ENCODE measurements at places on chromosomes 7 and 10.

GRCh38 chr7:17129218-17129617, 169.2 kb upstream of the AHR start:
- DNase-seq, result no peak

DNA sequence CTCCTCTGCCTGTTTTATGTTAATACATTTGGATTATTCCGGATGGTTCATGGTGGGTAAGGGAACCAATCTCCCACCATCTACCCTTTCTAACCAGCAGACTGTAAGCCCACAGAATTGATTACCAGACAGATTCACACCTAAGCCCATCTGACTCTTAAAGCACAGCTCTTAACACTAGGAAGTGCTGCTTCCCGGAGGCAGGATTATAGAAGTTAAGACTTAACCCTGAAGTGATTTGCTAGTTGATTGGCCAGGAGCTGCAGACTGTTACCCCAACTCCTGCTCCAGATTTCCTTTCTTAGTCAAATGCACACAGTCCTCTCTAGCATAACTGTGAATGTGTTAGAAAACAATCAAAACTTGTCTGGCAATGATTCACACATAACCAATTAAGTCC, 221.7 kb downstream of the CDK14 start:
- no peak for DNase-seq

- no peak for DNase-seq
These were observed 41.7 kb downstream of the ARL4A start for GRCh38 chr7:12729112-12729511.

DNA sequence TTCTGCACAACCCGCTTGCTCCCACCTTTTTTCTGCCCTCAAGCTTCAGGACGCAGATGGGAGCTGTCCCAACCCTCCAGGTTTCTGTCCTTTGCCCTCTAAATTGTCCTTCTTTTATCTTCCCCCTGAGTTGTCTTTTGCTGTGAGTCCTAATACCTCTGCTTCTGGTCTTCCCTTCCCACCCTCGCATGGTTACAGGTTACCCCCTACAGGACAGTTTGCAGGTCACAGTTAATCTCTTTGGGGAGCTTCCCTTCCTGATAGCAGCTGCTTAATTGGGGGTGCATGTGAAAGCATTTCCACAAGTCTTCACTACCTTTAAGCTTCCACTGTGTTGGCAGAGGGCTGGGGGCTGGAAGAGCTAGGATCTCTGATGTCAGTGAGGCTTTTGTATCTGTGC, 121.5 kb upstream of the CXCL12 start:
- DNase-seq, result no peak

DNA sequence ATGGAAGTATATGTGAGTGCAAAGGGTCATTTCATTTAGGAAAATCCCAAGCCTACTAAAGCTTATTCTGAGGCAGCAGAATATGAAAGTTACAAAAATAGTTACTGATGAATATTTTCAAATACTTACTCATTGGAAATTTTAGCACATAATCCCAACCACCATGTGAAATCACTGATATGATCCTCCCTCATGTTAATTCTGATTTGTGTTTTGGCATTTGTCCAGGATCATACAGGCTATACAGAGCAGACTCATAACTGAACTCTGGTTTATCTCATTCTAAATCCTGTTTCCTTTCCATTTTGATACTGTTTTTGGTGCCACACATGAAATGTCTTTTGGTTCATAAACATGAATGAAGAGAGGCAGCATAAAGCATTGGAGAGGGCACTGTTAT, 3.4 kb upstream of the FAM24B start:
- no peak for DNase-seq

DNA sequence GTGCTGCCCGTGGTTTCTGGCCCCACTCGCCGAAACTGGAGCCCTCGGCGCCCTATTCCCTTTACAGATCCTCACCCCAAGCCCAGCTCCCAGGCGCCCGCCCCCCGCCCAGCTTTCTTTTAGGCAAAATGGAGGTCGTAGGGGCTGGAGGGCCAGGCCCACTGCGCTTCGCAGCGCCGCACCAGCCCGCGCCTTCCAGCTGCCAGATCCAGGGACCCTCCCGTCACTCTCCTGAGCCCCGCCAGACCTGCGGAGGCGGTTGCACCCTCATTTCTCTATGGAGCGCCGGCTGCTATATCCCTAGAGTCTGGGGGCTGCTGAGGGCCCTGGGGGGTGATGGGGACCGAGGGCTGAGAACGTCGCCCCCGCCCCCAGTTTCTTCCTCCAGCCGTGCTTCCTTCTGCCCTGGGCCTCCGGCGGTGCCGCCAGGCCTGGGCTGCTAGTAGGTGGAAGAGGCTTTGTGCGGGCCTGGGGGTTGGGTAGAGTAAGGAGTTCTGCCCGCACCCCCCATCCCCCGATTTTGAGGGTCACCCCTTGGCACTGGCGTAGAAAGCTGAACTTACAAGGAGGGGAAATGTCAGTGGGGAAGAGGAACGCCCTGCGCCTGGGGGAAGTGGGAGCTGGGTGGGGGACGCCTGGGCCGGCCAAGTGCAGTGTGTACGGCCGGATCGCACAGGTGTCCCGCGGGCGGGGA, 1.0 kb downstream of the GNB2 start:
- DNase-seq, result no peak

DNA sequence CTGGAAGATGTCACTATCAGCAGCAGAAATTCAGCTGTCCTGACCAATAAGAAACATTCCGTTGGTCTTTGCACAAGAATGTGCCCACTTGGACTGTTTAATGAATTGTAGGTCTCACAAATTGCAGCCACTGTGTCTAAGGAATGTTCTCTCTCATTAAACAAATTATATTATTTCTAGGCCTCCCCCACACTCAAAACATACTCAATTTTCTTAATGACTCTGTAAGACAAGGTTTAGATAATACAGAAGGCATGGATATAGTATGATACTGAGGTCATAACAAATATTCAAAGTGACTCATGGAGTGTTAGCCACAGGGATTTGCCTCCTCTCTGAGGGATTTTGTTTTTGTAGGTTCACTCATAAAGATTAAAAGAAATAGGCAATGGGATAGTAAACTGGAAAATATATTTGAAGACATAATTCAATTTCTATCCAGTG, 197.5 kb downstream of the PTN start:
- no peak for DNase-seq

DNA sequence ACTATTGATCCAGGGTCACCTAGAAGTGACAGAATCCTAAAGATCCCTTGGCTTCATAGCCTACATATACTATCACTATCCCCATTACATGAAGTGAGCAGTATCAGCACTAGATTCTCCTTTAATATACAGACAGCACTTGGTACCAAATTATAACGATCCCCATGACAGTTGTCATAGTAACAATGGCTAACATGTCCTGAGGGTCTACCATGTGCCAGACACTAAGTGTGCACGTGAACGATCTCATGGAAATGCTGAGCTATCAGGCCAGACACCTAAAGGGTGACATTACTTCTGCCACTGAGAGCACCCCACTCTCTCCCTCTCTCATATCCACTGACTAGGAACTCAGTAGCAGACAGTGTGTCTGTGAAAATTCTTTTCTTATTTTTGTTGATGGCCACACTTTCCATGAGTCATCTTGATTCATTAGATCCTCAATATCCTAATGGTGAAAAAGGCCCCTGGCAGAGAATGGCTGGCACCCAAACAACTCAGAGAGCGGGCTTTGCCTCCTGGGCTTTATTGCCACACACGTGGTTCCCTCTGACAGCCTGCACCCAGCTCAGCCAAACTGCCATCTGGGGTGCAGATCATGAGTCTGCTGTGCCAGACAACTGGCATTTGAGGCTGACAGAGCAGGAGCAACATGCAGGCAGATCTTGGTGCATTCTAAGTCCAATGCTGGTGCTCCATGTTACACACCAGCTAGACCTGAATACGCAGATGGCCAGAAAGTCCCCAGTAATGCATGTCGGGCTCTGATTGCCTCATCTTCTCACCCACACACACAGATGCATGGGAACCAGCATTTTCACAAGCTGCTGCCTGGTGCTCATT, 176.3 kb downstream of the DGKI start:
- no peak for DNase-seq

GRCh38 chr10:22479419-22479818, 134.1 kb downstream of the SPAG6 start:
- no peak for DNase-seq

GRCh38 chr10:88913127-88913526, 33.1 kb downstream of the STAMBPL1 start:
- no peak for DNase-seq

DNA sequence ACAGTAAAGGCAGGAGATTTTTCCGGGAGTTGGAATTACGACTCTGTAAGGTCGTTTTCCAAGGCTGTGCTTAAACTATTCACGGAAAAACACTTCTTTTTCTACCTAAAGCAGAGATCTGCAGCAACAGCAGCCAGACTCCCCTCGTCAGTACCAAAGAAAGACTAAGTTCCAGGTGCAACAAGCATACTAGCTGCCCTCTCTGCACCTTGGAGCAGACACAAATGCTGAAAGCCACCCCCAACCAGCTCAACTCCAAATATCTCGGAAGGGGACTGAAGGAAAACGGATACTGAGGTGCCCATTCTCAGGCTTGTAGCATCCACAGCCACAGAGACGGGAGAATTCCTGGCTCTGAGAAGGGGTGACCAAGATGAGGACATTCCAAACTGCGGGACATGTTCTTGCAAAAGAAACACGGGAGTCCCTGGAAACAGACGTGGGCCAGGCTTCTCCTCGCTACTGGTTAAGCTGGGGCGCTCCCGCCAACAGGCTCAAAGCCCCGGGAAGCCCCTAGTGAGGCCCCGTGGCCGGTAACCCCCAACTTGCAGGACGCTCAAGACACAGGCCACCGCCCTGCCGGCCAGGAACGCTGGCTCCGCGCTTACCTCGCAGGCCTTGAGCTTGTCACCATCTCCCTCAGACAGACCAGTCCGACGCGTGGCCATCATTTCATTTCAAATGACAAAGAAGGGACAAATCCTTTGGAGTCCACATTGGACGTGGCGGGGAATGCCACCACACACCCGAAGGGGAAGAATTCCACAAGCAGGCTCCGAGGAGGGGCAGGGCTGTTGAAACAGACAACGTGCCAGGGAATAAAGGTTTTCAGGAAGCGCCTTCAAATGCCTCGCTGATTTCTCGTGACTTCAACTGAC, 2.2 kb downstream of the ARHGAP21 start:
- DNase-seq, result peak; percentile 14

DNA sequence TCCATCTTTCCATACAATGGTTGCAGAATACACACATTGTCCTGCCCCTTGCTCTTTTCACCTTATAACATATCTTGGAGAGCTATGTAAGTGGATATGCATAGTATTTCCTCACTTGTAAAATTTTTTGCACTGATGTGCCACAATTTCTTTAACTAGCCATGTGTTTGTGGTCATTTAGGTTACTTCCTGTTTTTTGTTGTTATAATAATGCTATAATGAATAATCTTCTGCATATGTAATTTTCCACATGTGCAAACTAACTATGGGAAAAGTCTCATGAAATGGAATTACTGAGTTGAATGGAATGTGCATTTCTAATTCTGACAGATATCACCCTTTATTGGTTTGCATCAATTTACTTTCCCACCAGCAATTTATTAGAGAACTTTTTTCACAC, 2.8 kb downstream of the TAS2R41 start:
- DNase-seq, result no peak

DNA sequence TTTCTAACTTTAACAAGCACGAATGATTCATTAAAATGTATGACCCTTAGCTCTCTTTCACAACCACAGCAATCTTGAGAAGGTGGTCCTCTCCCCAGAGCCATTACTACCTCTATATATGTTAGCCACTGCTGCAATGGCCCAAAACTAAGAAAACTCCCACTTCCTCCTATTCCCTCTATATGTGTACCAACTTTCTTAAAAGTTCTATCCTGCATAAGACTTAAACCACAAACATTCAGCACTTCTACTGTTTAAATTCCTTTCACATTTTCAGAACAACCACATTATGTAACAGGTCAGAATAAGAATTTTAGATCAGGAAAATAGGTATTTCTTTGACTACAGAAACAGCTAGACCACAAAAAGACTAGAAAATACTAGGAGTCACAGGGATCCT, 36.2 kb downstream of the WASL start:
- DNase-seq, result no peak

GRCh38 chr10:6278519-6279120, 75.9 kb downstream of the PFKFB3 start:
- no peak for DNase-seq

GRCh38 chr10:99285881-99286280, 43.3 kb upstream of the CNNM1 start:
- DNase-seq, result no peak

DNA sequence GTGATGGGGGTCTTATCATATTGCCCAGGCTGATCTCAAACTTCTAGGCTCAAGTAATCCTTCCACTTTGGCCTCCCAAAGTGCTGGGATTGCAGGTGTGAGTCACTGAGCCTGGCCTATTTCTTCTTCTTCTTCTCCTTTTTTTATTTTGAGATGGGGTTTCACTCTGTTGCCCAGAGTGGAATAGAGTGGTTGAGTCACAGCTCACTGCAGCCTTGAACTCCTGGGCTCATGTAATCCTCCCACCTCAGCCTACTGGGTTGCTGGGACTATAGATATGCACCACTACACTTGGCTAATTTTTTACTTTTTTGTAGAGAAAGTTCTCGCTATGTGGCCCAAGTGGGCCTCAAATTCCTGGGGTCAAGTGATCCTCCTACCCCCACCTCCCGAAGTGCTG, 124.3 kb downstream of the SKIDA1 start:
- no peak for DNase-seq

- peak; percentile 34 for DNase-seq
These were observed 27.1 kb downstream of the KLF6 start for GRCh38 chr10:3757638-3758490.

DNA sequence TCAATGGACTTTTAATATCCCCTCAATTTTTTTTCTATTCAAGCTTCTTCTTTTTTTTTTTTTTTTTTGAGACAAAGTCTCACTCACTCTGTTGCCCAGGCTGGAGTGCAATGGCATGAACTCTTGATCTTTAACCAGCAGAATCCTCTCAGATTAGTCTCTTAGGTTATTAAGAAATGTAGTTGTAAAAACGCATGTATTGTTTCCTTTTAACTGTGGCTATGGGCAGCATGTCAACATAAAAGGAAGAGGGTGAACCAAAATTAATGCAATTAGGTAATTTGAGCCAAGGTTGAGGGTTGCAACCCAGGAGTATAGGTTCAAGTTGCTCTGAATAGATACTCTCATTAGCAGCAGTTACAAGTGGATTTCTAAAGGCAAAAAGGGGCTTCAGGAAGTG, 4.3 kb upstream of the GSTO1 start:
- no peak for DNase-seq

GRCh38 chr7:5350600-5351385, 68.0 kb downstream of the SLC29A4 start:
- no peak for DNase-seq

- no peak for DNase-seq
These were observed 80.7 kb downstream of the SLC37A3 start for GRCh38 chr7:140317597-140317996.

GRCh38 chr10:102661658-102662028, 17.4 kb downstream of the TRIM8 start:
- no peak for DNase-seq

DNA sequence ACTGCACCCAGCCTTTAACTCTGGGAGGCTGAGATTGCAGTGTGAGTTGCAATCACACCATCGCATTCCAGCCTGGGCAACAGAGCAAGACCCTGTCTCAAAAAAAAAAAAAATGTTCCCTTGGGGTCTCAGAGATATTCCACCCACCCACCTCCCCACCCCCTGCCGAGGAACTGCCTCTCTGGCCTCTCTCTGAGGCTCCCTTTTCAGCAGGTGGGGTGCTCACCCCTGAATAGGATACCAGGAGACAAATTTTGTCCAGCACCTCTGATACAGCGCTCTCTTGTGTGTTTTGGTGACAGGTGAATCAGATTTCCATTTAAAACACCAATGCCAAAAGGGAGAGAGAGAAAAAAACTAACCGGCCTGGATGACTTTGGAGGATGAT, 92.6 kb upstream of the KIF5B start:
- DNase-seq, result no peak
